ENCODE measurements at places on chromosomes 5 and 9.
A peak's percentile ranks its signal among the peaks of the same experiment; 100 is the strongest.

GRCh38 chr5:124043456-124043855, 531.5 kb downstream of the CSNK1G3 start:
- no peak for DNase-seq

DNA sequence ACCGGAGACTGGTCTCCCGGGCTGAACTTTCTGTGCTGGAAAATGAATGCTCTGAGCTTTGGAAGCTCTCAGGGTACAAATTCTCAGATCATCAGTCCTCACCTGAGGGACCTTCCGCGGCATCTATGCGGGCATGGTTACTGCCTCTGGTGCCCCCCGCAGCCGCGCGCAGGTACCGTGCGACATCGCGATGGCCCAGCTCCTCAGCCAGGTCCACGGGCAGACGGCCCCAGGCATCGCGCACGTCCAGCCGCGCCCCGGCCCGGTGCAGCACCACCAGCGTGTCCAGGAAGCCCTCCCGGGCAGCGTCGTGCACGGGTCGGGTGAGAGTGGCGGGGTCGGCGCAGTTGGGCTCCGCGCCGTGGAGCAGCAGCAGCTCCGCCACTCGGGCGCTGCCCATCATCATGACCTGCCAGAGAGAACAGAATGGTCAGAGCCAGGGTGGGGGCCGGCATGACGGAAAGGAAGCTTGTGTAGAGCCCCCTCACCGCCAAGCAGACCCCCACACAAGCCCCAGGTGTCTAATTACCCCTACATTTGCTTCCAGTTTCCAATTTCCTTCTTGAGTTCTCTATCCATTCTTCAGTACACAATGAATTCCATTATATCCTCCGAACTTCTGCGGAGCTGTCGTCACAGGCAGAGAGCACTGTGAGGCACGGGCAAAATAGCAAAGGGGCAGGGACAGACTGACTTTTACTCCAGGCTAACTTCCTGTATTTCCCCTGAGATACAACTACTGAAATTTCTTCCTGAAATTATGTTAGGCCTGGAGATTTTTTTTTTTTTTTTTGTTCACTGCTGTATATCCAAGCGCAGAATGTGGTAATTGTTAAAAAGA, 23.2 kb downstream of the CDKN2A start:
- no peak for DNase-seq

DNA sequence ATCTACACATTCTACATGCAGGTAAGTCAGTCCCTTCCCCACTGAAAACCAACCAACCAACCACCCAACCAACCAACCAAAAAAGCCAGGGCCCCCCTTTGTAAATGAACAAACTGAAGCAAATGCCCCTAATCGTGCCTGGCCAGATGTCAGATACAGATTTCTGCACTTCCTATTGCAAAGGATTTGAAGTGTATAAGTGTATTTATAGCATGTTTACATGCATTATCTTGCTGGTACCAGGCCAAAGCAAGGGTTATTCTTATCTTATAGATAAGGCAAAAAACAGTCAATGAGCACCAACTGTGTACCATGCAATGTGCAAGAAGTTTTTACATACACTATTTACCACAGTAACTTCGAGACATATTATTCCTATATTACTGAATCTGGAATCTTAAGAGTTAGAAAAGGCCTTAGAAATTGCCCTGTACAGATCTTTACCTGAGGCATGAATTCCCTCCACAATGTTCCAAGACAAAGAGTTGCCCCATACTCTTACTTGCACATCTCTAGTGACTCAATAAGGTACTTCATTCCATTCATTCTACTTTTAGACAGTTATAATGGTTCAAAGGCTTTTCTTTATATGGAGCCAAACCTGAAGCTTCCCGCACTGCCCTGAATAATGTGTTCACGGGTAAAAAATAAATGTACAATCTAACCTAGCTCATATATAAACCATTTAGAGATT, 51.7 kb upstream of the NR5A1 start:
- DNase-seq = no peak

- no peak for DNase-seq
Observed at GRCh38 chr9:134871697-134872340, 8.8 kb upstream of the FCN2 start.

DNA sequence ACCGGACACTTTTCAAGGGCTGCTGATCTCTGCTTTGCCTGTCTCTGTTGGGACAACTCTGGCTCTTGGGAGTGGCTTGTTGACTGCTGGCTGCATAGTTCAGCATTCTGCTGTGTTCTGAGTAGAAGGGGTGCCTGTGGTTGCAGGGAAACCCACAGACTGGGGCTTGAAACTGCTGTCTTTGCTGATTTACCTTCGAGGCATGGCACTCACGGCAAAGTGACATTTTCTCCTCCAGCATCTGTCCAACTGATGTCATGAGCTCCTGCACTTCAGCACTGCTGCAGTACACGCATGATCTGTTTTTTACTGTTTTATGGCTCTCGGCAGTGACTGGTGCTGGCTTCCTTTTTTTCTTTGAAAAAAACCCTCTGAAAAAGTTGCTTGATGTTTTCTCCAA, 69.2 kb downstream of the SPATA31D1 start:
- no peak for DNase-seq

DNA sequence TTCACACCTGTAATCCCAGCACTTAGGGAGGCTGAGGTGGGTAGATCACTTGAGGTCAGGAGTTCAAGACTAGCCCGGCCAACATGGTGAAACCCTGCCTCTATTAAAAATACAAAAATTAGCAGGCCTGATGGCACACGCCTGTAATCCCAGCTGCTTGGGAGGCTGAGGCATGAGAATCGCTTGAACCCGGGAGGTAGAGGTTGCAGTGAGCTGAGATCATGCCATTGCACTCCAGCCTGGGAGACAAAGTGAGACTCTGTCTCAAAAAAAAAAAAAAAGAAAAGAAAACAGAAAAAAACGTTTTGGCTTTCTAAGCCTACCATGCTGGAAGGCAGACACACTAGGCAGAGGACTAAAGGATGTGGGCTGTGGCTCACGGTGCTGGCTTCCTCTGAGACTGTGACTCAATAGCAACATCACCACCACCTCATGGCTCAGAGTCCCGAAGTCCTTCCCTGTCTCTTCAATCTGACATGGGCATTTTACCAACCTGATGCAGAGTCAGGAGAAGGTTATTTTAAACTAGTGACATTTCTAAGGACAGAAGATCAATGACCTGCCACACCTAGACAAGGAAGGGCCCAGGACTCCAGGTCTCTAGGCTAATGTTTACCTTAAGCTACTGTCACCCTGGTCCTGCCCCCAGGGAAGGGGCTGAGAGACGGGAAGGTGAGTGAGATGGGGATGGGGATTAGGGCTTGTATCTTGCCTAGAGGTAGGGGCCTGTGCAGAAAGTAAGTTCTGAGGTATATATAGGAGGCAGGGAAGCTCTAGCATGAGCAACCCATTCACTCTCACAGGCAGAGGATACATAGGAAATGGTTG, 3.7 kb downstream of the ECSCR start:
- peak; percentile 76 for DNase-seq

- no peak for DNase-seq
Observed at GRCh38 chr9:120944434-120944843, 17.8 kb upstream of the TRAF1 start.

DNA sequence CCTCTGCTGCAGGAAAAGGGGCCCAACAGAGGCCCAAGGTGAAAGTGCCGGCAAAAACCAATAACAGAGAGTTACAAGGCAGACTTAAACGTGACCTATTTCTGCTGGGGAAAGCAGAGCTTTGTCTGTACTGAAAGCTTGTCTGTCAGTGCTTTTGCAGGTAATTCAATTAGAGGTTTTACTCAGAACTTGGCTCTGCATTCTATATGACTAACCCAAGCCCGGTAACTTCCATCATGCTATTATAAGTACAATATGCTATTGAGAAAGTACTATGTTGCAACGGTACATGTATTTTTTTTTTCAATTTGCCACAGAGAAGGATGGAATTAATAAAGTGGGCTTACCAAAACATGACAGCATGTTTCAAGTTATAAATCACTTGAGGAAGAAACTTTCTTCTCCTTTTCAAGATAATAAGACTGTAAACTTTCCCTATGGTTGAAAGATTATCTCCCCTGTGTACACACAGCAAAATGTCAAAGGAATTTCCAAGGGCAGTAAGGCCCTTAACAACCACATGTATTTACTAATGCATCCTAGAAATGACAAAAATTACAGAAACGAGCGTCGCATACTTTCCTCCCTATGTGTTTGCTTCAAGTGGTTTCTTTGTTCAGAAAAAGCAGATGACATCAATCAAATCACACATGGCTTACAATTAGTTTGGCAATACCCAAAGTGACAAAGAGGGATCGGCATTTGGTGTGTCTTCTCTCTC, 282.4 kb downstream of the EFNA5 start:
- no peak for DNase-seq

DNA sequence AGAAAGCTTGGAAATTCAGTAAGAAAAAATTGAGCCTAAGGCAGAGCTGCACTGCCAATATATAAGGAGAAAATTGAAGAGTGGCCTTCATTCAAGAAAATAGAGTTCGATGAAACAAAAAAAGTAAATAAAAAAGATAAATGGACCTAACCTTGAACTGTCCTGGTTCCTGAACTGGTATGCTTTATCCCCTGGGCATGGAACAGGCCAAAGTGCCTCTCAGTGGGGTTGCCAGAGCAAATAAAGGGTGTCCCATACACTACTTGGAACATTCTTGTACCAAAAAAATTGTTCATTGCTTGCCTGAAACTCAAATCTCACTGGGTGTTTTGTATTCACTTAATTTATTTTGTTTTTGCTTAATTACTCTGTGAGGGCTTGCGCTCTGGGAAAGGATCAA, 42.2 kb upstream of the TUT7 start:
- DNase-seq = no peak

GRCh38 chr5:53392073-53392472, 88.4 kb upstream of the FST start:
- DNase-seq = no peak

GRCh38 chr9:116543731-116544400, 143.2 kb upstream of the TRIM32 start:
- DNase-seq = no peak

DNA sequence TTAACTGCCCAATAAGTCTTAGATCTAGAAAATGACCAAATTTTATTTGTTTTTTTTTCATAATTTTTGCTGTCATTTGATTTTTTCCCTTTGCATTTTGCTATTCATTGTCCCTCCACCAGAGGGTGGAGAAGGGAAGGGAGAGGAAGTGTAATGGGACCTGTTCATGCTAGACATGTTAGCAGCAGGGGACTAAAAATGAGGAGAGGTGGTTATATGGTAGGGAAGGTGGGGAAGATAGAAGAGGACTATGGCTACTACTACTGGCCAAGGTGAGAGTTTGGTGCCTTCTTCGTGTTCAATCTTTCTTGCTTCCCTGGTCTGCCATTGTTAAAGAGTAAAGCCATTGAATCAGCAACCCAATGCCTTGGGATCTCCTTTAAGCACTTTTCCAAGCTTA, 6.4 kb downstream of the GRIA1 start:
- DNase-seq = no peak

- no peak for DNase-seq
Observed at GRCh38 chr5:149652697-149653096, 71.4 kb downstream of the ARHGEF37 start.

DNA sequence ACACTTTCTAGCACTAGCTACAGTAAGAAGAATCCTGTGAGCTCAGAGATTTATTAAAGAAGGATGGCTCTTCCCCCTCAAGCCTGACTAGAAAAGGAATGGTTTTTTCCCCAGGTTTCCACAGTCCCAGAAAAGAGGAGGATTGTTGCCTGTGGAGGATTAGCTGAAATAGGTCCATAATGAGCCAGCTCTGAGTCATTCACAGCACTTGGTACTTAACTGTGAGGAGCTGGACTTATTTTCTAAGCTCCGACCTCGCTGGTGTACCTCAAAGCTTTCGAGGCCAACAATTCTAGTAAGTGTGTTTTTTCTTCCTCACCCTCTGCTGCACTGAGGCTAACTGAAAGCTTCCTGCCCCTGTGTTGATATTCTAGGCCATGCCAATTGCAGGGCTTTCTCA, 222.5 kb upstream of the IL12B start:
- peak; percentile 15 for DNase-seq

DNA sequence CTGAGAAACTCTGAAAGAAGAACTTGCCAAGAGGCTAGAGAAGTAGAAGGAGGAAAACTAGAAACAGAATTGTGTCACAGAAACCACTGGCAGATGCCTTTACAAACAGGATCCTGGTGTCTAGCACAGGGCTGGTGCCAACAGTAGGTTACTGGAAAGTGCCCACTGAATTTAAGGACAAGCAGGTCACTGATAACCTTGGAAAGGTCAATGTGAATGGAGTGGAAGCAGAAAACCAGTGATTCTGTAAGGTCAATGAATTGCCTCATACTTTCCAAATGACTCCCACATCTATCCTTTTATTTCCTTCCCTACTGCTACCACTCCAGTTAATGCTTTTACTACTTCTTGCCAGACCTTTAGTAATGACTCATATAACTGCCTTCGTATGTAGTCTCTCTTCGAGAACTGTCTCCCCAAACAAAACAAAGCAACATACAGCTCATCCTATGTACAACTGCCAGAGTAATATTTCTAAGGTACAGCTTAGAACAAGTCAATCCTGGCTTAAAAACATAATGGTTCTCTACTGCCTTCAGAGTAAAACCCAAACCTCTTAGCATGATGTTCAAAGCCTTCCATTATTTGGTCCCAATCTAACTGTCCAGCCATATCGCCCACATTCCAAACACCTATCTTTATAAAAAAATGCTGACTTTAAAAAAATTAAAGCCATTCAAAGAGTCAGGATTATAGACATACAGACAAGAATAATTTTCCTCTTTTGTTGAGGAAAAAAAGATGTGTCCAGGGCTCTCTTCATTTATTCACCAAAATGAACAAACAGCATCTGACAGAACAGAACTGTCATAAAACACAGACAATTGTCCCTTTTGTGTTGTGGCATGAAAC, 52.5 kb downstream of the NR3C1 start:
- DNase-seq = peak; percentile 26

DNA sequence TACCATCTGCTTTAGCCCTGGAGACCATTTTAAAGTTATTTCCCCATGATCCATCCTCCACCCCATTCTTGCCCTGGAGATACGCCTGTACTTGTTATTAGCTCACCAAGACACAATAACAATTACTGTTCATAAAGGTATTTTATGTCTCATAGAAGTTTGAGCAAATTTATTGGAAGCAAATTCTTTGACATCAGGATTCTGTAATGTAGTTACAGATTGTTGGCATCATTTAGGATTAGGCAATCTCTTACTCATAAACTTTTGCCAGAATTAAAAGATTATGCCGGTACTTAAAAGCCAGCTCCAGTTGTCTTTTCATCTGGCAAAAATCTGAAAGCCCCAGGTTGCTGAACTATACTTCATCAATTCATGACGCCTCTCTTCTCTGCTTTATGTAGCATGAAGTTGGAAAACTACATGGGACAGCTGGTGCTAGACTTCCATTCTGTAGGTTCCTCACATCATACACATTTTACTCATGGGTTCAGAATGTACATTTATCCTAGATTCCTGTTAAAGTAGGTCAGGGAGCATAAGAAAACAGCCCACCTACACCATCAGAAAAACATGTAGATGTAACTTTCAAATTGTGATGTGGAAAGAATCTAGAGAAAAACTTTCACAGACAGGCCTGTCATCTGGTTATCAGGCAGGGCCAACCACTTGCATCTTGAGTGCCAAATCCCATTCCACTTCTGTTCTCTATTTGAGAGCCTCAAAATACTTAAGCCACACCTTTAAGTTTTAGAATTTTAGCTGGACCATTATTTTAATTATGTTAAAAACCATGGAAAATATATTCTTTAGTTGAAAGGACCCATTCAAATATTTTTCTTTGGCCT, 14.0 kb downstream of the ATP10B start:
- DNase-seq = no peak

GRCh38 chr5:3361811-3362605, 233.6 kb upstream of the IRX1 start:
- DNase-seq = no peak

Data from H54 (cell line).